Activated naive CD4-positive, alpha-beta T cell treated with anti-CD3 and anti-CD28 coated beads, Interleukin-2, amount 50 U/mL, for 72 hours (primary cell): ENCODE measurements at places on chromosomes 2 and 18.

GRCh38 chr2:46334389-46335271 is 37.4 kb downstream of the EPAS1 start:
- no peak for DNase-seq

DNA sequence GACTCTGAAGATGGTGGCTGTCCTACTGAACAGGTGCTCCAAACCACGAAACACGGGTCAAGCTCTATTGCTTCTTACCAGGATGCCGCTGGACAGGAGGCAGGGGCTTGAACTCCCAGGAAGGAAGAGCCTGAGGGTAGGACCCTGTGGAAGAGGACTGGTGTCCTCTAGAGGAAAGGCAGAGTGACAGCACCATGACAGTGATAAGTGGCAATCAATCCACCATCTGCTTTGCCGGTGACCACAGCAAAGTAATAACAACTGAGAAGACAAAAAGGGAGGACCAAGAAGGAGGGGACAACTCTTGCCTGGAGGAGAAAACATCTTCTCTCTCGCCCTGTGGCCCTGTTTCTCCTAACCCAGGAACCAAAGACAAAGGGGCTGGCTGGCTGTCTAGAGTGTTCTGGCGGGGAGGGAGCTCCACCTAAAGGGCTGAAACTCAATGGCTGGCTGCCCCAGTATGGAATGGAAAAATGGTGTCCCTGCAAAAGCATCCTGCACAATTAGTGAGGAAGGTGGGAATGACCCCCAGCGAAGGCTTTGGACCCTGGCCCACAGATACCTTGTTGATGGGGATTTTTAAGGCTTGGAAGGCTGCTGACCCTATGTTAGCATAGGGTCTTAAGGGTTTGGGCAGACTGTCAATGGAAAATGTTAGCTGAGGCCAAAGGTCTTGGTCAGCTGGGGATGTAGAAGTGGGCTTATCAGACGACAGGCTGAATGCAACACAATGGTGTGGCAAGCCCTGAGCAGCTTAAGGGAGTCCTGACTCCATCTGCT is 35.4 kb downstream of the PROC start:
- DNase-seq, result no peak

DNA sequence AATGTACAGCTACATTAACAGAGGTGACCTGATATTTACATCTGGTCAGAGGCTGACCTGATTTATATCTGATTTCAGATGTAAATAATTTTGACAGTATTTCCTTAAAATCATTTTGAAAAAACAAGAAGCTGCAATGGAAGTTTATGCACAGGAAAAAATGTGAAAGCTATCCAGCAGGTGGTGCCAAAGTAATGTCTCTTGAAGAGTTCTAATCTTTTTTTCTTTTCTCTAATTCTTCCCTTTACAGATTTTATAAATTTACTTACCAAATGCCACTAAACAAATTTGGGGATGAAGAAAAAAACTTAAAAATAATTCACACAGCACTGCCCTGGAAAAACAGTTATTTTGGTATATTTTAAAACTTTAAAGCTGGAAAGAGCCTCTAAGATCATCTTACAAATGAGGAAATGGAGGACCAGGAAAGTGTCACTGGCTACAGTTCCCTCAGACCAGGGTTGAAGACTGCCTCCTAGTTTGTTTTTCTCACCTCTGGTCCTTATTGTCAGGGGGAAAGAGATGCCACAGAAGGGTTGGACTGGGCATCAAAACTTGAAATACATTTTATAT is 16.4 kb upstream of the FBLN7 start:
- DNase-seq, result no peak

GRCh38 chr18:9871244-9871746 is 14.5 kb upstream of the TXNDC2 start:
- DNase-seq, result no peak

- DNase-seq, result peak; percentile 50
Measured at GRCh38 chr2:10654069-10654468, 35.7 kb downstream of the NOL10 start.

DNA sequence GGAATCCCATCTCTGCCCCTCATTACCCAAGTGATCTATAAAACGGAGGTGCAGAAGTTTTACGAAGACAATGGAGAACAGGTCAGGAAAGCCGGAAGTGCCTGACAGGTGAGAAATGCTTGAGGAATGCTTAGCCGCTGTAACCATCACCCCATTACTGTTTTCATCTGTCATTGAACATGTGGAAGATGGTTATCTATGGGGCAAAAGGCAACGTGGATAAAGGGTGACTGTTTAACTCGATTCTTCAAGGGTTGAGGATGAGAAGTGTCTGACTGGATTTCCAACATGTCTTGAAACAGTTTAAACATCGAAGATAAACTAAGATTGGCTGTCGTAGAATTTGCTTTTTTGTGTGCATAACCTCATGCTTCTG is 17.3 kb downstream of the HK2 start:
- DNase-seq, result no peak

- no peak for DNase-seq
Measured at GRCh38 chr2:132460781-132461180, 44.2 kb downstream of the GPR39 start.

DNA sequence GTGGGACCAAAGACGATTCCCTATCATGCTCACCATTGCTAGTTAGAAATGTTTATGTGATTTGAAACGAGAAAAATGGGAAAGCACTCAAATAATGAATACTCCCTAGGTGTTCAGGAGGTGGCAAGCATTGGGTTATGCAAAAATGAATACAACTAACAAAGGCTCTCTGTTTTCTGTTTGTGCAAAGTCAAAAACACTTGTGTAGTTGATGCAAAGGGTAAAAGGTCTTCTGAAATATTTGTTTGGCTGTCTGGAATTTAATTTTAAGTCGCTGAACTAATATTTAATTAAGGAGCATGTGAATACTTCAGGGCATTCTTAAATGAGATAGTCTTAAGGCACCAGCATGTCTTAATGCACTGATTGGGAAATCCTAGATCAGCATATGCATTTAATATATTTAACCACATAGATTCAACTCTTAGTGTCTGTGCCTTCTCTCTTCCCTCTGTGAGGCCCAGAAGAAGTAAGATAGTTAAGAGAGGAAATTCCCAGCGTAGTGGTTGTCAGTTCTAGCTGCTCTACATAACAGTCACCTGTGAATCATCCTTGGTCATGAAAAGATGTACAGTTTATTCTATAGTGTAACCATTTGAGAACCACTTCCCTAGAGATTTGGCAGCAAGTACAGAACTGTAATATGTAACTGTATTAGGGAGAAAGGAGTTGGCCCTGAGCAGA is 111.9 kb downstream of the EPC2 start:
- no peak for DNase-seq

- DNase-seq, result no peak
Measured at GRCh38 chr18:8711736-8712135, 6.4 kb downstream of the MTCL1 start.

DNA sequence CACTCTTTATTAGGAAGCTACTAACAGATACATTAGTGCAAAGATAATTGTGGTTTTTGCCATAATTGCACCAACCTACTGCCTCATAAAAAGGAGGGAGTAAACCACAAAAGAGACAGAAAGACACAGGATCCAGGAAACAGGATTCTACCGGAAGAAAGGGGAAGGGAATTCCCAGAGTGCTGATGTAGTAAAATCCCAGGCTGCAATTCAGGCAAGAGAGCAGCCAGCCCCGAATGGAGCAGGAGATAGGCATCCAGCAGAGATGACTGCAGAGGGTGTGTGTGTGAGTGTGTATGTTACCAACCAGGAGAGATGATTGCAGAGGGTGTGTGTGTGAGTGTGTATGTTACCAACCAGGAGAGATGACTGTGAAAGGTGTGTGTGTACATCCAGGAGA is 84.4 kb downstream of the KCNS3 start:
- DNase-seq, result no peak

DNA sequence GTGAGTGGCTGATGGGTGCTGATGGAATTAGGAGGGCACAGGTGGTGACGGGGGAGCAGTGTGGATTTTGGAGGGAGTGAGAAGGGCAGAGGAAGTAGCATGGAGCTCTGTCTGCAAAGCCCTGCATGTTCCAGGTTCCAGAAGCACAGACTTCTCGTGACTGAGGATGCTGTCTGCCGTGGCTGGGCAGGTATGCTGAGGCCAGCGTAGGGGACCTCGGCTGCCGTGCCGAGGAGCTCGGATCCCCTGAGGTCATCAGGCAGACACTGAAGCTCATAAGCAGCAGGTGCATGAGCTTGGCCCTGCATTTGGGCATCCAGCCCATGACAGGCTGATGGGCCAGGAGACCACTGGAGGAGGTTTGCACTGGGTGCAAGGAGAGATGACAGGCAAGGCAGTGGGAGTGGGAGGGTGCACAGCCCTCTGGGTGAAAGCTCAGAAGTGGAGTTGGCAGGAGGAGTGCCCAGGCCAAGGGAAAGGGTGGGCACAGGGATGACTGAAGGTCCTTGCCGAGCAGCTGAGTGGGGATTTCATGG is 215.3 kb downstream of the SH3RF3 start:
- DNase-seq, result no peak

GRCh38 chr2:98216616-98217015 is 129.6 kb upstream of the CNGA3 start:
- DNase-seq, result no peak

DNA sequence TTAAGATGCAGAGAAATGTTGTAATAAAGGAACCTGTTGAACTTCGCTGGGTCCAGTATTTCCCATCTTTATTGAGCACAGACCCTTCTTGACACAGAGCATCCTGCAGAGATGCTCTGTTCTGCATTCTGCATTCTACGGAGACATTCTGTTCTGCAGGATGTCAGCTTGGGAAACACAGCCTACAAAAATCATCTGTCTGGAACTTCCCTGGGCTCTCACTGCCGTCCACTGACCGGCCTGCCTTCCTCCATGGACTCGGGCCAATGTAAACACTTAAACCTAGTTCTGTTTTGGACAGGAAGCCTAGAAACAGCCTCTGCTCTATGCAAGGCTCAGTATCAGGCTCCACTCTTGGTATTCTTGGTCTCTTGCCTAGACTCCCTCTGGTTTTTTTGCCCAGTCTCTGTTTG is 90.0 kb upstream of the PPP1CB start:
- no peak for DNase-seq

- DNase-seq, result no peak
Measured at GRCh38 chr18:78021196-78021595, 771.5 kb downstream of the GALR1 start.

GRCh38 chr2:169448865-169449264 is 30.4 kb upstream of the BBS5 start:
- no peak for DNase-seq

- no peak for DNase-seq
Measured at GRCh38 chr18:24741965-24742724, 281.7 kb downstream of the HRH4 start.

GRCh38 chr18:42392926-42393325 is 437.9 kb downstream of the PIK3C3 start:
- DNase-seq, result no peak

DNA sequence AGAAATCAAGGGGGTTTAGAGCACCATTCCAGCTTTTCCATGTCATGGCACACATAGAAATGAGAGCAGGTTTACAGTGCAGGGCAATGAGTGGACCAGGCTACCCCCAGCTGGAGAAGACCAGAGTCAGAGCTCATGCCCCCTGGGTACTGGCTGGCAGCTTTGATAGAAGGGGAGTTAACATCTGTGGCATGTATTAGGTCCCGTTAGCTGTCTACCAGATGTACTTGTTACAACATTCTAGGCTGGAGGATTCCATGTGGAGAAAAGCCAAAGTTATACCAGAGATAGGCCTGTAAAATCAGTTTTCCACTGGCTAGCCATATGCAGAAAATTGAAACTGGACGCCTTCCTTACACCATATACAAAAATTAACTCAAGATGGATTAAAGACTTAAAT is 109.2 kb downstream of the CCDC85A start:
- no peak for DNase-seq

DNA sequence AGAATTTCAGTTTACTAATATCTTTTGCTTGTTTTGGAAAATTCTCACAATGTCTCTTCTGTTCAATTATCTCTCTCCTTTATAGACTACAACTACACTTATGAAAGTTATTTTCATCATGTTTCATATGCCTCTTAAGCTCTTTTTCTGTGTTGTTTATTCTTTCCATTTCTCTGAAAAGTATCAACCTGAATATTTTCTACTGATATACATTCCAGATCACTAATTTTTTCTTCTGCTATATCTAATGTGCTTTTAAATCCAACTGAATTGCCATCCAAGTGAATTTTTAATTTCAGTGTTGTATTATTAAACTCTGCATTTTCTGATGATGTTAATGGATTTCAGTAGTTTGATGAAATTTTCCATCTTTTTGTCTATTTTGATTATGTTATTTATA is 301.3 kb downstream of the HRH4 start:
- DNase-seq, result no peak

- DNase-seq, result no peak
Measured at GRCh38 chr2:23433282-23433681, 48.3 kb downstream of the KLHL29 start.

- DNase-seq, result no peak
Measured at GRCh38 chr2:6937157-6937556, 19.9 kb downstream of the RNF144A start.

DNA sequence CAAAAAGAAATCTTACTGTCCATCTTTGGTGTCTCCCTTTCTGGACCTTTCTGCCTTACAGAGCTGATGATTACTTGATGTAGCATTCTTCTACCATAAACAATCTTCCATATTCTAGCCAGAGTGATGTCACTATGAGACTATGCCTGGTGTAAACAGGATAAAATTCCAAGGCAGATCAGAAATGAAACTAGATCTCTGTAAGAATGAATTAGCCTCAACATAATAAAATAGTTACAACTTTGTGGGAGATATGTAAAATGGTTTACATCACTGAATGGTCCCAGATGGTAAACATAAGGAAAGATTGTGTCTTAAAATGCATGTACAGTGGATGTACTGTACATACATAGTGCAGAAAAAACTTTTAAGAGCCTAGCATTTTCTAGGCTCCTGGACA is 112.3 kb upstream of the ZNF521 start:
- no peak for DNase-seq

DNA sequence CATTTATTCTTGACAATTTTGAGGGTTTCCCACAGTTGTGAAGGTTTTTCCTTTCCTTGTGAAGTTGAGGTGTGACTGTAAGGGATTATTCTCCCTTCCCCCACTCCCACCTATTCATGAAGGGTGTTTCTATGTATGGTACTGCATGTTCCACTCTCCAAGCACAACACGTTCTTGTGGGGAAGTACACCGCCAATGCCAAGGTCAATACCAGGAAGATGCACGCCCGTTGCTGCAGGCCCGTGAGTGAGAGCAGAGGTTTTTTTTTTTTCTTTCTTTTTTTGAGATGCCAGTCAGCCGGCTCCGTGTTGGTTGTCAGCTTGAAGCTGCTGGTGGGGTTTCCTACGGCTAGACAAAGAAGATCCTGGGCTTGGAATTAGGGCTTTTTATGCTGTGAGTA is 38.6 kb upstream of the EPHA4 start:
- DNase-seq, result no peak

- no peak for DNase-seq
Measured at GRCh38 chr2:28949190-28949589, 31.9 kb upstream of the TOGARAM2 start.
